HFFc6 (cell line): ENCODE measurements at places on chromosomes 6 and 20. TPM values are rescaled to one million over a fixed set of nuclear protein-coding genes. Genes with fewer than 3 reads are reported as not detected.
A peak's percentile ranks its signal among the peaks of the same experiment; 100 is the strongest.

The SLC12A5 gene
- total RNA-seq = 0.45 TPM in 1 of 3 replicates, not detected in the others

- no peak for DNase-seq
Observed at GRCh38 chr6:112933947-112934346, 586.8 kb downstream of the RFPL4B start.

The SLC35F1 gene
- not detected in 3 replicates for total RNA-seq

DNA sequence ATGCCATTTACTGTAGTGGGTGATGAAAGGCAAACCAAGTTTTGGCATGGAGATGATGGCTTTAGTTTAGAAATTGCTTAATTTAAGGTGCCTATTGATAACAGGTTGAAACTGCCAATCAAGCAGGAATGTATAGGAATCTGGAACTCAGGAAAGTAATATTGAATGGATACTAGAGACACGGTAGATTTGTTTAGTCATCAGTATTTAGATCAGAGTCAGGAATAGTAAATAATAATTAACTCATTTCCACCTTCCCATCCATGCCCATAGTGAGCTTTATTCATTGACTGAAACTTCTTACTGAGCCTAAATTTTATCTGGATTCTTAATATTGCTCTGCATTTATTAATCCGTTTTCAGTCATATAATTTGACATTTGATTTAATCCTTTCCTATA, 500.3 kb downstream of the NKAIN2 start:
- DNase-seq = no peak

DNA sequence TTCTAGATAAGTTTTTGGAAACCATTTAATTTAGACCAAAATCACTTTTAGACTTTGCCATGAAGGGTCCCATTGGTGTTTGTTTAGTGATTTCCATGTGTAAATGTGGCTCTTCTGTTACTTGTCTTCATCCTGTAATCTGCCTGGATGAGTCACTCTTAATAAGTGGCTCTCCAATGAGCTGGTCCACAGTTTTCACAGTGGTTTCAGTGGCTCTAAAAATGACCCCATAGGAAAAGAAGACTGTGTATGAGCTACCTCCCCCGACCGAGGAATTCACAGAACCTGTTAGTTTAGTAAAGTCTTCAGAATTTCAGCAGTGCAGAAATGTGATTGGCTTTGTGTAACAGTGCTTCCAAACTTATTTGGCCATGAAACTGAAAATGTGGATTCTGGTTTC, 492.0 kb upstream of the MARCKS start:
- peak; percentile 54 for DNase-seq

DNA sequence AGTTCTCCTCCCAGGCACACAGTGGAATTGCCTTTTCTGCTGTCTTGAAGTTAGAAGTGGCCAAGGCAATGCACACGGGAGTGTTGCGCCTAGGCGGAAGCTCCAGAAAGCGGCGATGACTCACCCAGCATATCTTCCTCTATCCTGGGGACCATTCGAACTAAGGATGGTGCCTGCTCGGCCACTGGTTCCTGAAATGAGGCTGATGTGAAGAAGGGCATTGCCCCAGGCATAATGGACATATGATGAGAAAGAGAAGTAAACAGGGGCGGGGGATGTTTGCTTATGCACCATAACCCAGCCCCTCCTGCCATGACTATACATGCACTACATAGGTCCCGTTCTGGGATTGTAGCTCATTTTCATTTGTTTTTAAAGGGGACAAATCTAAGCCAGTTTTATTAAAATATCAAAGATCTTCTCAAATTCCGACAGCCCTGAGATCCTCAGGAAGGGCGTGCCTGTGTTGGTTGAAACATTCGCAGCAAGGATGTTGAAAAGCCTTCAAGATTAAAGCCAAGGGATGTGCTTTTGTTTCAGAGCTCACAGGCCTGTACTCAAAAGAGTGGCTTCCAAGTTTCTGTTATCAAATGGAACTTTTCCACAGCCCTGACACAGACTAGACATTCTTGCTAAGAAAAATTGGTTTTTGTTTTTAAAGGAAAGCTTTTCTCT, 218.5 kb downstream of the LY86 start:
- DNase-seq = no peak

GRCh38 chr20:44733341-44734069, 12.2 kb upstream of the KCNK15 start:
- DNase-seq = peak; percentile 64

GRCh38 chr6:2061880-2062279, 183.5 kb downstream of the GMDS start:
- no peak for DNase-seq

DNA sequence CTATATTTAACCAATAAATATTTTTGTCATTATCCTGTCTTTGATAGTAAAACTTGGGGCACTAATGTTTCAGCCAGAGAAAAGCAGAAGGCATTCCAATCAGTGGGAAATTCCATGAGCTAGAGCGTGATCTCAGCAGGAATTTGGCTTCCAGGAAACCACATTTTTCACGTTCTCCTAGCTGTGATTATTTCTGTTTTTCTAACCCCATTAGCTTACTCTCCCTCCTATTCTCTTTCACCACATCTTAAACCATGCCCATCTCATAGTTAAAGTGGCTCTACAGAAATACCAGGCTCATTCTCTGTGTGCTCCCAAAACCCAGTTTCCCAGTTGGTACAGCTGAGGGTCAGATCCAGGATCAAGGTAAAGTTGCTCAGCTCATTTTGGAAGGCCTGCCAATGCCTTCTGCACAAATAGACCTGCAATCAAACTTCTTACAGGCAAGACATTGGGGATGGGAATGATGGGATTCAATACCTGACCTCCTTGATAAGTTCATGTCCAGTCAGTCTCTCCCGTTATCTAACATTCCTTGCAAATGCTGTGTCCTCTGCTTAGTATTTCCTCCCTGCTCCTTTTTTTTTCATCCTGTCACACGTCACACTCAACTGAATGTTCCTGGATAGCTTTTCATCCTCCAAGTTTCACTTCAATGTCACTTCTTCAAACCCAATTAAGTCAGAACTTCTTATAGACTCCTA, 33.1 kb upstream of the TMEM30A start:
- peak; percentile 72 for DNase-seq

DNA sequence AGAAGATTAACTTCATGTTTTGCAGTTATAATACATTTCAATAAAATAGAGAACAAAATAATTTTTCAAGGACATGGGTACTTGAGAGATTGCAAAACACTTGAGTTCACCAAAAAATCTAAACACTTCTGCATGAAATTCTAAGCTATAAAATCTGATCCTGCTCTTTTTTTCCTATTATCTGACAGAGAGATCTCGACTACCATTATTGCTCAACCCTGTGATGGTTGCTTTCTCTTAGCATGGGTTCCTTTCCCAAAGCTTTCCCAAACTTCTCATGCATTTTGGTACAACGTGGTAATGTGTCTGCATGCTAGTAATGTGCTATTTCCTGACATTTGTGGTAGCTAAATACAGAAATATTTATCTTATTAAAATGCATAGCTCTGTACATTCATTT, 1243.1 kb upstream of the ADGRB3 start:
- no peak for DNase-seq

The SYCP2 gene
- total RNA-seq = 0.46 to 1.2 TPM (median 0.56 TPM) in 3 replicates

The DOK5 gene
- total RNA-seq = 0.13 to 0.15 TPM in 2 of 3 replicates, not detected in the other

DNA sequence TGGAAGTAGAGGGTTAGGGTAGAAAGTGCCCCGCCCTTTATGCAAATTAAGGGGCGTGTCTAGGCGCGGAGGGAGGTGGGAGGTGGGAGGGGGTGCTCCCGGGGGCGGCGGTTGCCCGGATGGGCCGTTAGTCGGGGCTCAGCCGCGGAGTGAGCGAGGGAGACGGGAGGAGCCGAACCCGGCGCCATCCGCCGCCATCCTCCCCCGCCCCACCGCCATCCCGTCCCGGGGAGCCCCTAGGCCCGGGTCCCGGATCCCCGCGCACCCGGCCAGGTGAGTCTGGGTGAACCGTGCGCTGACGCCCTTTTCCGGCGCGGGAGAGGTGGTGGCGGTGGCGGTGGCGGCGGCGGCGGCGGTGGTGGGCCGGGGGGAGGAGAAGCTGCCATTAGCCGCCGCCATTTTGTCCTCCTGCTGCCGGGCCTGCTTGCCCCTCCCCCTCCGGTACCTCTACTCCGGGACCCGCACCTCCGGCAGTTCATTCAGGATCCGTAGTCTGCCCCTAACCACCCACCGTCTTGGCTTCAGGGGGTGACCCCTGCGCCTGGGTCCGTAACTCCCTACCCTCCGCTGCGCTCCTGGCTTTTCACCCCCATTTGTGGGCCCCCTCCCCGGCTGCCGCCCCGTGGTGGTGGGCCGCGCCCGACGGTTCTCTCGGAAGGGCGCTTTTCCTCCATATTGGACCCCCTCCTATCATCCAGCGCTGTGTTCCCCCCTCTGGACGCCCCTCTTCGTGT, at the start of gene PRRC2A:
Gene PRRC2A, plus strand, starts transcription at position 130 of the 734 bp plus-strand sequence. CDS start 2,075 bp downstream, outside the sequence.
- no peak for DNase-seq

The CLDN20 gene
- not detected in 3 replicates for total RNA-seq

DNA sequence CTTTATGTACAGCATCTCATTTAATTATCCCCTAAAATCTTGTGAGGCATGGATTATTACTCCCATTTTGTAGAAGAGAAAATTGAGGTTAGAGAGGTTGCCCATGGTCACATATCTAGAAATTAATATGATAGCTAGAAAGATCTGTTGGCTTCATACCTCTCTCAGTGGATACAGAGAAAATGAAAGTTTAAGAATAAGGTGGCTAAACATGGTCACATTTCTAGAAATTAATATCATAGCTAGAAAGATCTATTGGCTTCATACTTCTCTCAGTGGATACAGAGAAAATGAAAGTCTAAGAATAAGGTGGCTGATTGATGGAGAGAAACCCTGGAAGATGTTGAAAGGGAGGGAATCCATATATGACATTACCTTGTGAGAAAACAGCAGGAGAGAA, 260.7 kb upstream of the MAN1A1 start:
- DNase-seq = no peak

The ABRACL gene
- 23.1 and 23.8 TPM in 2 replicates for total RNA-seq

The SF3B5 gene
- 179 to 187 TPM (median 182 TPM) in 3 replicates for total RNA-seq

The SAPCD1 gene
- total RNA-seq = 0.91 to 2.2 TPM (median 1.2 TPM) in 3 replicates

GRCh38 chr6:138797806-138798446, 2.0 kb downstream of the ECT2L start:
- no peak for DNase-seq

- DNase-seq = no peak
Observed at GRCh38 chr20:43452404-43453126, 5.1 kb upstream of the SRSF6 start.

GRCh38 chr6:126134491-126134890, 148.2 kb downstream of the TRMT11 start:
- no peak for DNase-seq

The CALHM4 gene
- not detected in 3 replicates for total RNA-seq

DNA sequence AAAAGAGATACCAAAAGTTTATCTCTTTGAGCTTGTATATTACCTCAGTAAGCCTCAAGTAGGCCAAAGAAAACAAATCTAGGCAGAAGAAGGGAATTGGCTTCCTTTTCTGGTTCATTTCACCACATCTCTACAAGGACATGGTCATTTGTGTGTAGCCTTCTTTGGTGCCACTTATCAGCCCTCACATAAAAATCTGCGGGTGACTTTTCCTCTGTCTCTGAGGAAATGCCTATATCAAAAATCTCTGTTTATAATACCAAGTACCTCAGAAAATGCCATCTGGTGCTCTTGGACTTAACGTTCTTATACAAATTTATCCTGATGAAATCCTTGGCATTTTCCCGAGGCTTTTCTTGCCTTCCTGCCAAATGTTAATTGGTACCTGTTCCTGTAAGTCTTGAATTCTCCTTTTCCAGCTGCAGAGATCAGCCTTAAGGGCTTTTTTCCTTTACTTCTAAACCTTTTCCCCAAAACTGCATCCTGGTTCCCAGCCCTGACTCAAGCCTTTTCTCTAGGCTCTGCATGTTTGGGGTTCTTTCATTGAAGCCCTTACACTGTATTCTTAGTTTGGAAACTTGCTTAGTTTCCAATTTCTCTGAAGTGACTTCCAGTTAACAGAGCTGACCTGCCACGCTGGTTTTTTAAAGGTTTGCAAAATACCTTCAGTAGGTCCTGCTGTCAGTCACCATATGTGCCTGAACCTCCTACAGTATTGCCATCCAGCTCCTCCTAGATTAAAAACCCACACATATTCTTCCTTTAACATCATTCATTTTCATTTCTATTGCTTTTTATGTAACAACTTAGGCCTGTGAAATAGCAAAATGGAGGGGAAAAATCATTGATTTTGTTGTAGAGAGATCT, 191.2 kb upstream of the PREP start:
- no peak for DNase-seq
